ENCODE measurements at places on chromosomes 13 and 19.

- DNase-seq = no peak
Observed at GRCh38 chr13:50951366-50951765, 41.8 kb downstream of the RNASEH2B start.

DNA sequence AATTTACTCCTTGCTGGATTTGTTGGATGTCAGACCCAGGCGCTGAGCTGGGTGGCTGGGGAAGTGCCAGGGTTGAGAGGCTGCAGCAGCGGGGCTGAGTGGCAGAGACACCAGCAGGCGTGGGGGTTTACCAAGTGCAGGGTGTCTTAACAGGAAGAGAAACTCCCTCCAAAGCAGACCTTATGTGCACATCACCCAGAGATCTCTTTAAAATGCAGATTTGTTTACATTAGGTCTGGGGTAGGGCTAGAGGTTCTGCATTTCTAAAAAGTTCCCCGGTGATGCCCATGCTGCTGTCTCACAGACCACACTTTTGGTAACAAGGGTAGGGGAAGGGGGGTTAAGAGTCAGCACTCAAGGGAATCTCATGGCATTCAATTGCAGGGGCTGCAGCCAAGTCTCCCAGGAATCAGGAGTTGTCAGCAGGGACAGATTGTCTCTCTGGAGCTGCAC, 80.7 kb upstream of the OLFM4 start:
- DNase-seq = no peak

DNA sequence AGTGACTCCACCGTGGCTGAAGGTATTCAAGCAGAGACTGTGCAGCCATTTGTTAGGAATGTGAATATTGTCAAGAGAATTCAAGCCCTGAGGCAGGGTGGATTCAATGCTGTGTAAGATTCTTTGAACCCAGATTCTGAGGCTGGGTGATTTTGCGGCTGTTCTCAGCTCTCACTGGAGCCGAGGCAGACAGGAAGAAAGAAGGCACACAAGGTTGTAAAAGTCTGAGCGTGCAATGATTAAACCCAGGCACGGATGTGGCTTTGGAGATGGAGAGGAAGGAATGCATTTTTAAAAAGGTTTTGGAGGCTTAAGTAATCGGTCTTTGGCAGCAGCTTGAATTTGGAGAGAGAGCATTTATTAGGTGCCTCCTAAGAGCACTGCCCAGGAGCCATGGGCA, 187.9 kb downstream of the KATNAL1 start:
- no peak for DNase-seq

DNA sequence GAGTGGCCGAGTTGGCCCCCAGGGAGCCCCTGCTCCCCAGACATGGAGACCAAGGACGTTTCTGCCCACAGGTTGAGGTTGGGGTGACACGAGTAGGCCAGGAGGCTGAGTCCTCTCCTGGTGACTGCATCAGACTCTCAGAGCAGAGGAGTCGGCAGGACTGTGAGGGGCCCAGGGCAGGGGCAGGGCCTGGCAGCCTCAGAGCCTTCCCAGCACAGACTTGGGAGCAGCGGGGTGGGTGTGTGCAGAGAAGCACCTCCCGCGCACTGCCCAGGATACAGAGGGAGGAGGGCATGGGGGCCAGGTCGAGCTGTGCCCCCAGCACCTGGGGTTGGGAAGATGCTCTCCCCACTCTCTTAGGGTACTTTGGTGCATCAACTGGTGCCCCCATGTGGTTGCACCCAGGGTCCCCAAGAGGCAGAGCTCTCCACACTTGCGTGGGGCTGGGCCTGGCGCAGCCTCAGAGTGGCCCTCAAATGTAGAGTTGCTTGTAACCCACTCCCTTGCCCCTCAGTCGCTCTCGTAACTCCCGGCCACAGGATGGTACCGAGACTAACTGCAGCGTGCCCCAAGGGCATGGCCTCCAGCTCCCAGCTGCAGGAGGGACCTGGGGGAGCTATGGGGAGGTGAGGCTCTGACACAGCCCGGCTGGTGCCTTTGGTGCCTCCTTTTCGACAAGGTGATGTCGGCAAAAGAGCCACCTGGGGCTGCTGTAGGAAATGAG, 15.9 kb downstream of the TSSK6 start:
- DNase-seq = no peak

- DNase-seq = no peak
Observed at GRCh38 chr19:13072188-13072908, 30.3 kb downstream of the LYL1 start.

GRCh38 chr13:66781241-66781640, 448.9 kb downstream of the PCDH9 start:
- no peak for DNase-seq
